ENCODE measurements at places on chromosomes 7 and 10.

GRCh38 chr10:132391676-132392020, 5.4 kb upstream of the PWWP2B start:
- no peak for DNase-seq

DNA sequence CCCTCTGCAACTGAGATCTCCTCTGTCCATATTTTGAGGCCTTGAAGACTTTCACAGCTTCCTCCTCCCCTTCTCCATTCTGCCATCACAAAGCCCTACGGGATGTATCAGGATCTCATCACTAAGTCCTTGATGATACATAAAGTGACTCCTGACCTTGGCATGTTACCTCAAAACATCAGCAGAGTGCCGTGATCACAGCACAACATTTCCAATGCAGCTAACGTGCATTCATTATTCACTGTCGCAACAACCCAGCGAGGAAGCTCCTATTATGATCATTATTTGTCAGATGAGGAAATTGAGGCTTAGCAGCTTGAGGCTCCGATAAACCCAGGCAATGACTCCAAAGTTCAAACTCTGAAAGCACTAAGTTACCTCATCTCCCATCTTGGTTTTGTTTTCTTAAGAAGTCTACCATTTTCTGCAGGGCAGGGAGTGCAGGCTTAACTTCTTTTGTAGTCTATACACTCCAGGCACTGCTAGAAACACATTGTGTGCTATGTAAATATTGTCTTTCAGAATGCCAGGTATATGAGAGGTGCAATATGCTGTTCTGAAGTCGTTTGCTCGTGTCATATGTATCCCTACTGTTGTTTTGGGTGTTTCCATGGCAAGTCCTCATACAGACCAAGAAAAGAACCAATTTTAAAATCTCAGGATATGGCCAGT, 80.6 kb upstream of the C1QL3 start:
- DNase-seq, result no peak

DNA sequence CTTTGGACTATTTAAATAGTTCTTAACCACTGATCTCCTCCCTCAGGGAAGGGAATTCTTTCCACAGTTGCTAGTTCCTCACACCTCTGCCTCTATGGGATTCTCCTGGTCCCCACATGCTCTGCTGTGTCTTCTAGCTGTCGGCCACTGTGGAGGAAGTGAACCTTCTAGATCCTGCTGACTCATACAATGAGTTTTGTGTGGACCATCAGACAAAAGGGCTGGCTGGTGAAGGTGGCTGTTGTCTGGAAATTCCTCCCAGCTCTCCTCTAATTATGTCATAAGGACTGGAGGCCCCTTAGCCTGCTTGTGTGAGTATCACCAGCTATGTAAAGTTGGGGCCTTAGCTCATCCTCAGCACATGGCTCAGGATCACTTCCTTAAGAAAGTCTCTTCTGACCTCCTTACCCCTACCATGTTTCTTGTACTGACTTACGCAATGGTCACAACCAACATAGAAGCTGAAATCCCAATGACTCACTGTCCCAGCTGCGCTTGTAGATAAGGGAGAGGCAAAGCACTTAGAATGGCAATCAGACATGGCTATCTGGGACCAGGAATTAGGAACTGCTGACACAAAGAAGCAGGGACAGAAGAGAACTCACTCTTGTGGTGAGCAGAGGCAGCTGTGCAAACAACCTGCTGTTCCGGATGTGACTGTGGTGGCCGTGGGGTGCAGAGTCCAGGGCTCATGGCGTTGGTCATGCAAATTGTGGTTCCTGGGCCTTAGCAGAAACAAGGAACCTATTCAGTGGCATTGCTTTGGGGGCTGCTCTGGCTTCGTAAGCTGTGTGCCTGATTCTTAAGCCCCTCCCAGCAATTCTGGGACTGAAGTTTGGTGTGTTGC, 2.5 kb upstream of the MACC1 start:
- DNase-seq, result peak; percentile 61

- DNase-seq, result no peak
Observed at GRCh38 chr7:158831738-158832091, 2.4 kb upstream of the ESYT2 start.

GRCh38 chr7:75611557-75612178, 119.5 kb downstream of the SPDYE5 start:
- no peak for DNase-seq

- no peak for DNase-seq
Observed at GRCh38 chr10:31607481-31607880, 288.5 kb downstream of the ZEB1 start.

DNA sequence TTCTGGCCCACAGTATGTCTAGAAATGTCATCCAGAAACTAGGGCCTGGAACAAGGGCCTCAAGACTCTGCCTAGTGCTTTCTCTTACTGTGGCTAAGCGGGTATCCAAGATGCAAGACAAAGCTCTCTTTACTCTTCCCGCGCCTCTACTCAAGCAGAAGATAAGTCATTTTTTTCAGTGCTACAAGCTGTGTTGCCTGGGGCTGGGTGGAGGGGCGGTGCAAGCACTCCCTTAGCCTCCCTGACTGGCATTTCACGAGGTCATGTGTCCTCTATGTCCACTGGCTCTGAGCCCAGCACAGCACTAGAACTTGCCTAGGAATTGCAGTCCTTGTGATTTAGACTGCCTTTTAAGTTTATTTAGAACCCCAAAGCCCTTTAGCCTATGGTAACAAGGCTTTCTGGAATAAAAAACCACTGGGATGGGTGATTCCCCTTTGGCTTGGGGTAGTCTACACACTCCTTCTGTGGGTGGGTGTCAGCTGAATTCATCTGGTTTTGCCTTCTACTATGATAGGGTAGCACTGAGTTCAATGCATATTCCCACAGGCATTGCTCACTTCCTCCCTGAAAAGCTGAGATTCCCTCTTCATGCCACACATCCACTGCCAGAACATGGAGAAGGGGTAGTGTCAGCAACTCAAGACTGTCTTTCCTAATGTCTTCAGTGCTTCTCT, 371.8 kb upstream of the KCND2 start:
- no peak for DNase-seq

GRCh38 chr7:151087245-151088018, 1.2 kb downstream of the AGAP3 start:
- DNase-seq, result peak; percentile 80

DNA sequence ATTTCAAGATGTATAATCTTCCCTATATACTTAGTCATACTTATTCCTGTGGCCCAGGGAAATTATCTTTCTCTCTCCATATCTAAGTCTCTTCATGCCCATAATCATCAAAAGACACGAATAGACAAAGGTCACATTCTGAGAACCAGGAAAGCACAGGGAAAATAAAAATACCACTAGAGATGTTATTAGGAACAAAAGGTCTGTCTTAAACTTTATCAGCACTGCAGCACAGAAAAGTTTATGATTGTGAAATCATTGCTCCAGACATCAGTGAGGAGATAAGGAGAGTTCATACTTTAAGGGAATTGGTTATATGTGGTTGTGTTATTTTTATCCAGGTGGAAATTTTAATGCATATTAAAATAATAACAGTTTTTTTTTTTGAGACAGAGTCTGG, 974.6 kb upstream of the CELF2 start:
- DNase-seq, result no peak

- DNase-seq, result no peak
Observed at GRCh38 chr10:63829573-63830149, 308.5 kb downstream of the REEP3 start.

DNA sequence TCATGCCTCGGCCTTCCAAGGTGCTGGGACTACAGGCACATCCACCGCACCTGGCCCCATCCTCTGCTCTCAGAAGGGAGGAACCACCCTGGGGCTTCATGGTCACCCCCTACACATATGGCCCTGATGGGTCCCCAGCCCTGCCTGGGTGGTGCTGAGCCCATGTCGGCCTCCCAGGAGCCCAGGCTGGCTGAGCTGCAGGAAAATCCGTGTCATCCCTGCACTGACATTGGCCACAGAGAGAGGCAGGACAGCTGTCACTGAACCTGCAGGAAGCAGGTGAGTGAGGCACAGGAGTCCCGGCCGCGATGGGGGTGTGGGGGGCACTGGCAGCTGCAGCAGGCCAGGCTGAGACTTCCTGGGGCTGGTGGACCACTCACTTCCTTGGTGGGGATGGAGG, 8.0 kb downstream of the GRIFIN start:
- no peak for DNase-seq

DNA sequence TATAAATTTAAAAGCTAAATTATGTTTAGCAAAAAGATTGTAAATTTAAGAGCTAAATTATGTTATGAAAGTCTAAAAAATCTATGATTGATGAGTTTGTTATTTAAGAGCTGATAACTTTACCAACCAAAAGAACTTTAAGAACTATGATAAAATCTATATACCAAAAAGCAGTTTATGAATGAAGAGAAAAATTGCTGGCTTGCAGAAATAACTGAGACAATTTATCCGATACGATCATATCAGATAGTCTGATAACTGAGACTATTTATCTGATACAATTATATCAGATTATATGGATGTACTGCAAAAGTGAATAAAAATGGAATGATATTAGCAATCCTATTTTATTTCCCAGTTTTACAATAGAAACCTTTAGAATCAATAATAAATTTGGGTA, 50.2 kb downstream of the IQUB start:
- DNase-seq, result no peak

DNA sequence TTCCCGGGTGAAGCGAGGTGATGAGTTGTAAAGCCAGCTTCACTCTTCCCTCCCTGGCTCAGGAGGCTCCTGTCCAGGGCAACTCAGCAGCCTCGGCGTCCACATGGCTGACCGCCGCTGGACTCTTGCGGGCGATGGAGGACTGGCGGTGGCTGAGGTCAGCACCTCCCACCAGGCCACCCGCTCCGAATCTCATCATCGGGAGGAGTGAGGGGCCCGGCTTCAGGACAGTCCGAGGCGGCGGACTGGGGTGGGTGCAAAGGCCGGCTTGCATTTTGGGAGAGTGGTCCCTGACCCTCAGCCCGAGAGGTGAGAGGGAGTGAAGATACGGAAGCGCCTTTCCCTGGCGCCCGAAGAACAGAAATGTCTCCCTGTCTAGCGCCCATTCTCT, 759 bp downstream of the DNAJB12 start:
- DNase-seq, result no peak

- no peak for DNase-seq
Observed at GRCh38 chr7:95322396-95322795, 1.9 kb downstream of the PON1 start.

DNA sequence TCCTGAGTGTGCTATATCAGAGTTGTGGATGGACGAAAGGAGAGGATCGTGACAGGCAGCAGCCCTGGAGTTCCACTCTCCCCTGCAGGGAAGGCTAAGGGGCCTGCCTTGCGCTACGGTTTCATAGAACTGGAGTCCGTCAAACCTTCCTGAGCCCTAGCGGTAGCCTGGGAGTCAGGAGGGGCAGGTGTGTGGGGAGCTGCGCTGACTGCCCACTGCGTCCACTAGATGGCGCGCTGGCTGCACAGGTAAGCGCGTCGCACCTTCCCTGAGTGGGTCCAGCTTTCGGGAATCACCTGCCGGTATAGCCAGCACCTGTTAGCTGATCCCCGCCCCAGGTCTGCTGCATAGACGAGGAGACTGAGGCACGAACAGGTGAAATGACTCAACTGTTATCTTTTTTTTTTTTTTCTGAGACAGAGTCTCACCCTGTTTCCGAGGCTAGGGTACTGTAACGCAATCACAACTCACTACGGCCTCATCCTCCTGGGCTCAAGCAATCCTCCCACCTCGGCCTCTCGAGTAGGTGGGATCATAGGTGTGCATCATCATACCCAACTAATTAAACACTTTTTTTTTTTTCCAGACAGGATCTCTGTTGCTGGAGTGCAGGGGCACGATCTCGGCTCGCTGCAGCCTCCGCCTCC, 20.2 kb upstream of the BAIAP2L1 start:
- DNase-seq, result peak; percentile 79

DNA sequence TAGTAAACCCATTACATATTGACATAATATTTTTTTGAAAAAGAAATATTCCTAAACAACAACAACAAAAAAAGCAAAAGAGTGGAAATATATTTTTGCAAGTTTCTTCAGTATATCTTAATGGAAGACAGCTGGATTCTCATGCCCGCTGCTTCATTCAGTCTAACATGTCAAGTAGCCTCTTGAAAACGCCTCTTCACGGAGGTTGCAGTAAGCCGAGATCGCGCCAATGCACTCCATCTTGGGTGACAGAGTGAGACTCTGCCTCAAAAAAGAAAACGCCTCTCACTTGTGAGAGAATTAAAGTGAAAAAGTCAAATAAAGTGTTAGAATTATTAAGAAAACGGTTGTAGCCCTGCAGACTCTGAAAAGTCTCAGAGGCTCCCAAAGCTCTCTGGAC, 1.3 kb downstream of the CUTC start:
- no peak for DNase-seq

GRCh38 chr7:3206101-3206500, 95.0 kb upstream of the SDK1 start:
- DNase-seq, result no peak

DNA sequence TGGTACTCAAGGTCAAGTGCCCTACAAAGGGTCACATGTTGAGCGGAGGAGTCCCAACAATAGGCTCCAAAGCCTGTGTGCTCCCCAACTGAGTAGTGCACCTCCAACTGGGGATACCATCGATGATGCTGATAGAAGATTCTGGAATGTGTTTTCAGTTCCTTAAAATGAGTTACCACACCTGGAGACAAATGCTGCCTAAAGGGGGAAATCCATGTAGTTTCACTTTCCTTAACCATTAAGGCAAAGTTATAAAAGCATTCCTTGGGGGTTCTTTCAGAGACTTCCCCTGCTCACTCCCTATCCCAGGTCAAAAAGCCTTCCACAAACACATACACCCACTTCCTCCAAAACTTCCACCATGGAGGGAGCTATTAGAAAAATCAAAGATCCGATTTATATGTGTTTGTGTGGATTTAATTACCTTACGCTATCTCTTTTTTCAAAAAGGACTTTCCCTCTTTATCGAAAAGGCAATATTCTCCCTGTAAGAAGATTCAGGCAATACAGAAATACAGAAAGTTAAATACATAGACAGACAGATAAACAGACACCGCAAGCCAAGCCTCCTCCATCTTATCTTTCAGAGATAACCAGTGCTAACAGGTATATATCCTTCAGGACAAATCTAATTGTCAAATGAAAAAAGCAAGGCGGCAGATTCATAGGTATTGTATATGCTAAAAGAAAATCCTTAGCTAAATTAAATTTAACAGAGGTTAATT, 135.9 kb upstream of the ASAH2 start:
- no peak for DNase-seq

GRCh38 chr10:58044072-58044471, 223.6 kb downstream of the IPMK start:
- DNase-seq, result no peak

GRCh38 chr7:107319724-107320228, 150.1 kb upstream of the GPR22 start:
- DNase-seq, result no peak

DNA sequence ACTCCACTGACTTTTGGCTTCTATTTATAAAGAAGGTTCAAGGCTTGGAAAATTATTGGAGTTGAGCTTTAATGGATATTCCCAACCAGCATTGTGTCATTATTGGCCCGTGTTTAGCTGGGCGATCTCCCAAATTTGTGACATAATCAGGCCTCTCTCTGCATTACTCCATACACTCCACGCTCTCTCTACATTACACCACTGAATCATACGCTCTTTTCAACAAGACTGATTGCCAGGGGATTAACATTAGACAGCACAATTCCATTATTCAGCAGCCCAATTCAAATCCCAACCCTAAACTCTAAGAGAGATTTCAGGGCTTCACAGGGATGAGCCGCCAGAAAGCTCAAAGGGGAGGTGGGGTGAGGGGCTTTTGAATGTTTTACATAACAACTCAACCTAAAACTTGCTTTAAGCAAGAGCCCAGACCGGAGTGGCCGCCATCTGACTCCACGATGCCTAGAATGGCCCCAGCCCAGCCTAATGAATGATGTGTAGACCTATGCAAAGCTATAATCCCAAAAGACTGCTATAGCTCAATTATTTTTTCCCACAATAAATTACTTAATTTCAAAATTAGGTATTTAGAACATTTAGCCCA, 61.8 kb downstream of the FGFR2 start:
- DNase-seq, result no peak

- peak; percentile 84 for DNase-seq
Observed at GRCh38 chr10:71314028-71314693, 4.9 kb upstream of the SLC29A3 start.
